ENCODE measurements at places on chromosomes 13 and 19. TPM values are rescaled to one million over a fixed set of nuclear protein-coding genes. Genes with fewer than 3 reads are reported as not detected.

The RFPL4A gene
- 2.3 TPM for total RNA-seq

The SLC10A2 gene
- not detected for total RNA-seq

The FPR3 gene
- not detected for total RNA-seq

The AP1M2 gene
- total RNA-seq = 0.13 TPM

The CYP4F12 gene
- total RNA-seq = not detected

The KIR3DL2 gene
- total RNA-seq = not detected

The DHDH gene
- not detected for total RNA-seq

The KIR3DL1 gene
- not detected for total RNA-seq

The CGB2 gene
- not detected for total RNA-seq

The COMP gene
- not detected for total RNA-seq

The CRX gene
- total RNA-seq = under 0.01 TPM

The PSG2 gene
- not detected for total RNA-seq

The TJP3 gene
- 0.06 TPM for total RNA-seq

The GRK1 gene
- total RNA-seq = 0.44 TPM

The C13orf42 gene
- not detected for total RNA-seq

The CATSPERD gene
- total RNA-seq = not detected

The MAG gene
- total RNA-seq = 0.69 TPM

The CEACAM6 gene
- total RNA-seq = not detected

The TTC9B gene
- not detected for total RNA-seq

The CCDC122 gene
- total RNA-seq = 3.8 TPM

The ZNF154 gene
- 1.3 TPM for total RNA-seq

The ZNF135 gene
- total RNA-seq = 0.97 TPM

The ZNF728 gene
- total RNA-seq = not detected

The HS6ST3 gene
- 0.06 TPM for total RNA-seq

The PABPC3 gene
- total RNA-seq = under 0.01 TPM

Data from bladder microvascular endothelial cell (primary cell).